D721Med (cell line): ENCODE measurements at places on chromosomes 5 and 9.

DNA sequence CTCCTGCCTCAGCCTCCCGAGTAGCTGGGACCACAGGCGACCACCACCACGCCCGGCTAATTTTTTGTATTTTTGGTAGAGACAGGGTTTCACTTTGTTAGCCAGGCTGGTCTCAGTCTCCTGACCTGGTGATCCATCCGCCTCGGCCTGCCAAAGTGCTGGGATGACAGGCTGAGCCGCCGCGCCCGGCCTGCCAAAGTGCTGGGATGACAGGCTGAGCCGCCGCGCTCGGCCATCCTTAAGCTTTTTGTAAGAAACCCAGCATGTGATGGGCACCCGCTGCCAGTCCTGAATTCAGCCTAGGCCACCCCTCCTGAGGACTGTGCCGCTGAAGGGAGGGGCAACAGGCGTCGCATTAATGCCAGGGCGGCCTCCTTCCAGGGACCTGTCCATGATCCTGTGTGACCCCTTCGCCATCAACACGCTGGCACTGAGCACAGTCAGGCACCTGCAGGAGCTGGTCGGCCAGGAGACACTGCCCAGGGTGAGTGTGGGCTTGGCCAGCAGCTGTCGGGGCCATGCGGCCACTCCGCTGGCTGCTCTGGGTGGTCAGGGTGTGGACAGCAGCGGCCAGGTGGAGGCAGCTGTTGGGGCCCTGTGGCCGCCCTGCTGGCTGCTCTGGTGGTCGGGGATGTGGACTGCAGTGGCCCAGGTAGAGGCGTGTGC, 10.5 kb downstream of the NELFB start:
- DNase-seq: no peak

GRCh38 chr9:89603767-89604665, 796 bp upstream of the GADD45G start:
- no peak for DNase-seq

DNA sequence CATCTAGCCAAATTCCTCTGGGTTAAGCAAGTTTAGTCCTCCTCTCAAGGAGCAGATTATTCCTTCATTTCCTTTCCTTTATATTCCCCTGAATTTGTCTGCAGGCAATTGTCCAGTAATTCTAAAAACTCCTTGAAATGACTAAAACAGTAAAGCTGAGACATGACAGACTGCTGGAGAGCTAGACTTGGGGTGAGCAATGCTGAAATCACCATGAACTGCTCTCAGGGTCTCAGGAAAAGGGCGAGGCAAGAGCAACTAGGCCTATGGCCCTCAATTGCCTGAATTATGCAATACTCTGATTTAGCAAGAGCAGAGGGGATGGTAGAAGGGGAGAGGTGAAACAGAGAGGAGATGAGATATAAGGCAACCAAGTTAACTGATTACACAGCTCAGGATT, 172.9 kb upstream of the NREP start:
- DNase-seq: no peak

DNA sequence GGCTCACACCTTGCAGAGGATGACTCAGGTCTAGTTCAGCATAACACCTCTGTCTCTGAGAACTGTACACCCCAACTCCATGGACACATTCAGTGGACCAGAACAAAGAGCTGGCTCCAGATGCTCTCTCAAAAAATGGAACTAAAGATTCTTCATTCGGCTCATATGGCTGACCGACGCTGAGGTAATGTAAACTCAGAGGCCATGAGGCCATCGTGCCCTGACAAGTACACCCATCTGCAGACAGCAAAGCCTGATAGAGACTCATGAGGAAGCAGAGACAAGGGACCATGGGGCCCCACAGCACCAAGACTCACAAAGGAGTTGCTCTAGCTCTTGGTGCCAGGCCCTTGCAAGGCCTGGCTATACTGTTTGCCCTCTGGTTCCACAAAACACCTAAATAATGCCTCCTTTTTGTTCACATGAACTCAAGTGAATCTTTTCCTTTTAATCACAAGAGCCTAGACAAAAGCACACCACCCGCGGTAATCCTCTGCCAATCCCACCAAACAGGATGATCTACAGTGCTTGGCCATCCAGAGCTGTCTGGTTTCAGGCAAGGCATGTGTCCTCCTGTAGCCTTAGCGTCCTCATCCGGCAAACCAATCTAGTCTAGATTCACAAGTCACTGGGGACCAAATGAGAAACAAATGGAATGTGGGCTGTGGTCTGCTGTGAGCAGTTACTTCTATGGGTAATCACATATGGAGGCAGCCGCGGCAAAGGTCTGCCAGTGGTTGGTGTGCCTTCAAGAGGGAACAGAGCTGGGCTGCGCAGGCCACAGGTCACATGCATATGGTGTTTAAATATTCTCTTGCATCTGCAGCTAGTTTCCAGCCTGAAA, 22.7 kb downstream of the MED27 start:
- DNase-seq: no peak

DNA sequence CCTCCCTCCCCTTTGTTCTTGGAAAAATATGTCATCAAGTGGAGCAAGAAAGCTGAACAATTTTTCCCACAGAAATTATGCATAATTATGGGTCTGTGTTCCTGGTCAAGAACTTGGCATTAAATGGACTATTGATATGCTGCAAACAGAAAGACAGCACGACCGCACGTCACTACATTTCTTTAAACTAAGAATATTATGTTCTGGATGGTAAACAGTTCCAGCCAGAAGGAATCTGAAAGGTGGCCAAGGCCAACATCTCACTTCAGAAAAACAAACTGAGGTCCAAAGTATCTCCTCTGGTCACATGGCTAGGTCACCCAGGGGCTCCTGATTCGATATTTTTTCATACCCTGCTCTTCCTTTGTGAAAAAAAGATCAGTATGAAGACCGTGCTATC, 173.3 kb upstream of the GAS1 start:
- no peak for DNase-seq

DNA sequence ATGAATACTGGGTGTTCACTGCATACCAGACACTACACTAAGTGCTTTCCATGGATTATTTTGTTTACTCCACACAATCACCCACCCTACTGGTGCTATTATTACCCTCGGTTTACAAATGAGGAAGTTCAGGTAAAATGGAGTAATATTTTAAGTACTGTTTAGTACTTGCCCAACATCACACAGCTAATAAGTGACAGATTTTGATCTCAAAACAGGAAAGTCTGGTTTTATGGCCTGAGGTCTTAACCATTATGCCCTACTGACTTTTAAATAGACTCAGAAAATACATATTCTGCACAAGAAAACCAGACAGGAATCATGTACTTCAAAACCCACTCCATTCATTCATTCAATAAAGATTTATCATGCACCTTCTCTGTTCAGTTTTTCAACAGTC, 431.0 kb upstream of the TLE4 start:
- no peak for DNase-seq

- DNase-seq: no peak
Measured at GRCh38 chr9:33815781-33816180, 1.2 kb upstream of the UBE2R2 start.

GRCh38 chr5:24788829-24789514, 144.2 kb upstream of the CDH10 start:
- DNase-seq: no peak

GRCh38 chr5:149940077-149940574, 4.5 kb downstream of the PDE6A start:
- DNase-seq: no peak

- no peak for DNase-seq
Measured at GRCh38 chr5:165594693-165595092, 2089.3 kb downstream of the MAT2B start.

GRCh38 chr9:24245988-24246387, 299.7 kb downstream of the IZUMO3 start:
- no peak for DNase-seq

DNA sequence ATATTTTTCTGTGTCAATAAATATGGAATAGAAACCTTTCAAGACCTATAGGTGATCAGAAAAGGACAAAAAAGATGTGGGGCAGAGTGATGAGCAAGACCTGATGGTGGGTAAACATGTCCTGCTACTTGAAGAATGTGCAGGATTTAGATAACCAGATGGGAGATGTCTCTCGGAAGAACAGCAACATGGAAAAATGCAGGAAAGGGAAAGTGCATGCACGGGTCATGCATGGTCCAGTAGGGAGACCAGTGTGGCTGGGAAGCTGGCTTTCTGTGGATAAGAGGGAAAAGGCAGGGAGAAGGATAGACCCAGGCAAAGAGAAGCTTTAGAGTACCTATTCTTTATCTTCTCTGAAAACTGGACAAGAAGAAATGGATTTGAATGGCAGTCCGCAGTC, 7.1 kb upstream of the CAST start:
- DNase-seq: no peak

DNA sequence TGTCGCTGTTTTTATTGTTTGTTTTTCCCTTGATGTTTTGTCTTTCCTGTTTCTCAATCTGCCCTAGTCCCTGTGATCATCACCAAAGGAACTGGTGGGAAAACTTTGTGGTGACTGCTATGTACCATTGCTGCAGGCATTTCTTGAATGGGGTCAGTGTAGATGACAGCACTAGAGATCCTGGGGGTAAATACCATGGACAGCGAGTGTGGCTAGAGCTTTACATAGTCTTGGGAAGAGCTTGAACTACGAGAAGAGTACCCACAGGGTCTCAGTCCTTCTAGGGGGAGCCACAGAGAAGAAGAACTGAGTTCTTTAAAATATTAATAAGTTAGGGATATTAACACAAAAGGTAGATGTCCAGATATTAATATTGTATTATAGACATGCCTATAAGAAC, 138.8 kb downstream of the PAM start:
- DNase-seq: no peak

DNA sequence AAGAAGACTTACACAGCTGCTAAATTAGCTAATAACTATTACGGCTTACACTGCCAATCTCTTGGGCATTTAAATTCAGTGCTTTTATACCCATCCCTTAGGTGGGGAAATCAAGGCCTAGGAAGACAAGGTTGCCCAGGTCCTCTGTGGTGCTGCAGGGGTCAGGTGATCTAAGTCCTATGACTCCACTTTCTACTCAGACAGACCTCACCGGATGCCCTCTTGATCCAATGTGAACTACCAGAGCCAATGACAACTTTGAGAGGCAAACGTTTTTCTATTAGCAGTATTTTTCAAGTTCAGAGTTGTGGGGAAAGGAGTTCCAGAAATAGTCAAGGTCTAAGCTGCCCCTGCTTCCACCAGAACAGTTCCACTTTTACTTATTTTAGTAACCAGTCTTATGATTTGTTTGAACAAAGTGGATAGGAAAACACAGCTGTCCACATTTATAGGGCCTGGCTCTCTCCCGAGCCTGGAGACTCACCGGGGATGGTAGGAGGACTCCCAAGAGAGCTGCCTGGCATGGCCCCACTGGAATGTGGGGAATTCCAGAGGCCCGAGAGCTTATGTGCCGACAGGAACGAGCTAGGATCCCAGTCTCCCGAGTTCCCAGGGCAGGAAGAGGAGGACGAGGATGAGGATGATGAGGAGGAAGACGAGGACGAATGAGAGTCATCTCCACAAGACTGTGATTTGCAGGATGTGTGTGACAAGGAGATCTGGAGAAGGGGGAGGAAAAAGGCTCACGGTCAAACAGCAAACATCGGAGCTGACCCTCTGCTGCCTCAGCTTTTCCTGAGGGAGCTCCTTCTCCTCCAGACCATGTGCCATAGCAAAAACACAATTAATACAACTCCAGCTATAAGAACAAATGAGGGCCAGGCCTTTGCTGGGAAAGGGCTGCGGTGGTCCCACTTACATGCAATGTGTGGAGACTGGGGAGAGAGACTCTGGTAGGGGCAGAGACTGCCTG, 16.7 kb downstream of the FAM193B start:
- no peak for DNase-seq

DNA sequence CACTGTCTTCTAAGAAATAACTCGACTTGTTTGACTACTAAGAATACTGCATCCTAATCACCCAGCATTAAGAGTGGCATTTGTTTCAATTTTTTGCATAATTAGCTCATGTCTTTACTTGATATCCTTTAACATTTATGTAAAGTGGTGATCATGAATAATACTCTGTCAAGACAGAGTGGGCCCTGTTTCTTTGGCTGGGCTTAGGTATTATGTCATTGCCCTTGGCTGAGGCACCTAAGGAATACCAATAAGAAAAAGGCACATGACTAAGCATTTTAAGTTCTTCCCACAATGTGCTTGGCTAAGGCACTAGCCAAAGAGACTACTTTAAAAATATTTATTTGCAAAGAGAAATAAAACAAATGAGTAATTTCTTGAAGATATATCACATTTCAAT, 308.1 kb downstream of the CTNND2 start:
- DNase-seq: no peak

GRCh38 chr5:115831163-115831768, 10.1 kb downstream of the ATG12 start:
- no peak for DNase-seq

DNA sequence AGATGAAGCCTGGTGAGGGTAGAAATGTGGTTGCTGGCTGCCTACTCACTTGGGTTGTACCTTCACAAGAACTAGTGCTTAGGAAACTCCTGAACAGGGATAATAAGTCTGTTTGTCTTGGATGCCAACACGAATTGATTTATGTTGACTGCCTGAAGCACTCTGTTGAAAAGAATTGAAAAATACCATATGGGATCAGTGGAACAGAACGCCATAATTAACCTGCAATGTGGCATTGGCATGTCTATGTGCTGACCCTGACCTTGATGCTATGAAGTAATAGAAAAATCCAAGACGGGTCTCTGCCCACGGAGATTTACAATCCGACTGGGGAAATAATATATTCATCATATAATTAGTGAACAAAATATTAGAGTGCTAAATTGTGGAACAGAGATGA, 10.5 kb downstream of the LIX1 start:
- DNase-seq: no peak

GRCh38 chr9:119101048-119101447, 268.2 kb downstream of the BRINP1 start:
- DNase-seq: no peak

- no peak for DNase-seq
Measured at GRCh38 chr9:95138474-95138873, 179.0 kb downstream of the FANCC start.

GRCh38 chr5:105392122-105392709, 1829.6 kb upstream of the NUDT12 start:
- DNase-seq: no peak

DNA sequence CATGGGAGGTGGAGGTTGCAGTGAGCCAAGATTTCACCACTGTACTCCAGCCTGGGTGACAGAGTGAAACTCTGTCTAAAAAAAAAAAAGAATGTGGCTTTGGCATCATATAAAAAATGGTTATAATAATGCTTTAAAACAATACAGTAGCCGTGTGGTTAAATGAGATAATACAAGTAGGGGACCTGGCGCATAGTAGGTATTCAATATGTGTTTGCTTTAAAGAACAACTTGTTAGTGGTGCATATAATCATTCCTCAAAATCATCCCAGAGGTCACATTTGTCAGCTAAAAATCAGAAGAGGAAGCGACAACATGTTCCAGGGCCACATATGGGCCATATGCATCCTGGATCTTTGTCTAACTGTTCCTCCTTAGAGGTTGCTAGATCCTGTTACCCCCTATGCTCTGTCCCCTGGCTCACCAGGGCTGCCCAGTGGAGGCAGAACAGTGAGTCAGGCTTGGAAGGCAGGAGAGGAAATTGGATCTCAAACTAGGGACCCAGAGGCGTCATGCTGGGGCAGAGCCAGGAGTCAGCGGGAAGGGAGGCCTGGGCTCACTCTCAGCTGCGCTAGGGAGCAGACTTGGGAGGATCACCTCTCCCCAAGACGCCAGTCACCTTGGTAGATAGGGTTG, 27.7 kb downstream of the LHX6 start:
- no peak for DNase-seq
